CD4-positive, CD25-positive, alpha-beta regulatory T cell (primary cell): ENCODE measurements at places on chromosomes 1 and 21.

DNA sequence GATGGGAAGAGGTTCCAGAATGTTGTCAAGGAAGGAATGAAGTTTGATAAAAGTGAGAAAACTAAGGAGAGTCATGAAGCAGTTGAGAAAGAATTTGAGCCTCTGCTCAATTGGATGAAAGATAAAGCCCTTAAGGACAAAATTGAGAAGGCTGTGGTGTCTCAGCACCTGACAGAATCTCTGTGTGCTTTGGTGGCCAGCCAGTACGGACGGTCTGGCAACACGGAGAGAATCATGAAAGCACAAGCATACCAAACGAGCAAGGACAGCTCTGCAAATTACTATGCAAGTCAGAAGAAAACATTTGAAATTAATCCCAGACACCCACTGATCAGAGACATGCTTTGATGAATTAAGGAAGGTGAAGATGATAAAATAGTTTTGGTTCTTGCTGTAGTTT lies 142.8 kb downstream of the CDC7 start:
- no peak for DNase-seq

- DNase-seq, result peak; percentile 29
Observed at GRCh38 chr1:235873045-235873444, 6.3 kb upstream of the LYST start.

GRCh38 chr1:37845049-37845646 lies 14.2 kb downstream of the MTF1 start:
- no peak for DNase-seq

GRCh38 chr1:109114342-109114674 lies 393 bp downstream of the ELAPOR1 start:
- no peak for DNase-seq

- DNase-seq, result no peak
Observed at GRCh38 chr21:36860736-36861594, 105.5 kb downstream of the HLCS start.

GRCh38 chr21:45404730-45405270 lies at the start of gene COL18A1:
TSS of gene COL18A1 (plus strand) at chr21:45405165. CDS start at chr21:45405231, 66 bp downstream.
- DNase-seq, result no peak
